H7 (cell line): ENCODE measurements at places on chromosomes 11 and 22. TPM values are rescaled to one million over a fixed set of nuclear protein-coding genes. Genes with fewer than 3 reads are reported as not detected.

The HBB gene
- not detected in 2 replicates for total RNA-seq

The ACR gene
- total RNA-seq: 0.07 TPM in 1 of 2 replicates, not detected in the other

The FAM181B gene
- total RNA-seq: 1.1 and 1.4 TPM in 2 replicates

The CCDC87 gene
- total RNA-seq: 0.52 and 0.67 TPM in 2 replicates

The SCN2B gene
- 0.03 and 0.07 TPM in 2 replicates for total RNA-seq

The ZBTB16 gene
- not detected in 2 replicates for total RNA-seq

The SAA1 gene
- total RNA-seq: not detected in 2 replicates

The MRPL11 gene
- total RNA-seq: 148 and 174 TPM in 2 replicates

The OR51E2 gene
- total RNA-seq: not detected in 2 replicates

The CCDC116 gene
- 0.48 and 0.55 TPM in 2 replicates for total RNA-seq

The SCYL1 gene
- total RNA-seq: 70.0 and 72.3 TPM in 2 replicates

The ASCL2 gene
- total RNA-seq: 0.44 and 0.55 TPM in 2 replicates

The KCNJ1 gene
- 0.07 TPM in 1 of 2 replicates, not detected in the other for total RNA-seq

The PHOX2A gene
- total RNA-seq: 2.5 and 2.8 TPM in 2 replicates

The TRIM49C gene
- total RNA-seq: not detected in 2 replicates

The PDGFB gene
- total RNA-seq: 7.2 and 8.5 TPM in 2 replicates

The APOA1 gene
- 2.4 and 12.8 TPM in 2 replicates for total RNA-seq

The ETS1 gene
- total RNA-seq: 23.8 and 24.1 TPM in 2 replicates

The OR10A2 gene
- total RNA-seq: not detected in 2 replicates

The CATSPER1 gene
- total RNA-seq: not detected in 2 replicates
